ENCODE measurements at places on chromosomes 7 and 10. TPM values are rescaled to one million over a fixed set of nuclear protein-coding genes. Genes with fewer than 3 reads are reported as not detected.

Gene EN2
- polyA plus RNA-seq = not detected

Gene CFAP58
- polyA plus RNA-seq = 0.30 TPM

Gene ETV1
- 17.1 TPM for polyA plus RNA-seq

Gene HOXA3
- polyA plus RNA-seq = 1.2 TPM

Gene SLF2
- polyA plus RNA-seq = 12.5 TPM

Gene ADAM22
- 0.09 TPM for polyA plus RNA-seq

Gene SLC16A9
- polyA plus RNA-seq = not detected

Gene LIPM
- polyA plus RNA-seq = not detected

Gene STEAP1B
- 24.9 TPM for polyA plus RNA-seq

Gene INHBA
- polyA plus RNA-seq = 7.9 TPM

Gene NKX2-3
- polyA plus RNA-seq = not detected

Gene LIPJ
- polyA plus RNA-seq = 0.18 TPM

Gene CDNF
- polyA plus RNA-seq = 1.0 TPM

Gene ZEB1
- 65.8 TPM for polyA plus RNA-seq

Gene RUFY2
- polyA plus RNA-seq = 20.6 TPM

Gene SPDYE11
- polyA plus RNA-seq = 0.65 TPM

Gene FAM25C
- not detected for polyA plus RNA-seq

Gene PON3
- not detected for polyA plus RNA-seq

Gene NUTM2E
- not detected for polyA plus RNA-seq

Gene BICC1
- polyA plus RNA-seq = 97.0 TPM

Gene SCRN1
- polyA plus RNA-seq = 58.8 TPM

Gene SLC26A5
- polyA plus RNA-seq = not detected

Gene ZNF239
- polyA plus RNA-seq = 5.7 TPM

Gene PNLIP
- not detected for polyA plus RNA-seq

Gene ADAM12
- 58.4 TPM for polyA plus RNA-seq

Gene CALCR
- polyA plus RNA-seq = not detected

Gene TMEM26
- polyA plus RNA-seq = 0.04 TPM

Gene NXPH1
- not detected for polyA plus RNA-seq

Gene HNRNPA2B1
- polyA plus RNA-seq = 493 TPM

Gene GPR26
- polyA plus RNA-seq = not detected

Gene PNLIPRP2
- not detected for polyA plus RNA-seq

Gene POLR2J3
- polyA plus RNA-seq = 61.2 TPM

Gene PAPOLB
- polyA plus RNA-seq = not detected

Gene TCAF2
- 2.7 TPM for polyA plus RNA-seq

Gene GRM3
- polyA plus RNA-seq = not detected

Gene OR2A1
- 0.10 TPM for polyA plus RNA-seq

Gene A1CF
- polyA plus RNA-seq = not detected

Gene IGF2BP3
- 7.0 TPM for polyA plus RNA-seq

Gene FANK1
- polyA plus RNA-seq = 7.9 TPM

Gene HIBADH
- 96.3 TPM for polyA plus RNA-seq

Gene FAM221A
- 0.63 TPM for polyA plus RNA-seq

Gene KCNIP2
- polyA plus RNA-seq = 0.15 TPM

Gene POLR1F
- 27.0 TPM for polyA plus RNA-seq

Gene TMEM273
- not detected for polyA plus RNA-seq

Gene CYREN
- 38.7 TPM for polyA plus RNA-seq

Gene LIPA
- polyA plus RNA-seq = 137 TPM

Gene TEX36
- 0.35 TPM for polyA plus RNA-seq

Gene MUC3A
- not detected for polyA plus RNA-seq

Gene TMEM184A
- polyA plus RNA-seq = not detected

Gene VPS37D
- polyA plus RNA-seq = 1.2 TPM

Gene ATOH7
- not detected for polyA plus RNA-seq

Gene ACTL6B
- polyA plus RNA-seq = not detected

Measured in GM23248 (cell line).